Stimulated activated CD8-positive, alpha-beta memory T cell treated with anti-CD3 and anti-CD28 coated beads, Interleukin-4, amount 100 ng/mL, for 24 hours (primary cell): ENCODE measurements at places on chromosomes 7 and 10.

DNA sequence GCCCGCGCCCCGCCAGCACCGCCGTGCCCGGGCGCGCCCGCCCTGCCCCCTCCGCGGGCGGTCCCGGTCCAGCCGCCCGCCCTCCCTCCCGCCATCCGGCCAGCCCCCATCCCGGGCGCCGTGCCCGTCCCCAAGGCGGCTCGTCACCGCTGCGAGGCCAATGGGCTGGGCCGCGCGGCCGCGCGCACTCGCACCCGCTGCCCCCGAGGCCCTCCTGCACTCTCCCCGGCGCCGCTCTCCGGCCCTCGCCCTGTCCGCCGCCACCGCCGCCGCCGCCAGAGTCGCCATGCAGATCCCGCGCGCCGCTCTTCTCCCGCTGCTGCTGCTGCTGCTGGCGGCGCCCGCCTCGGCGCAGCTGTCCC is at the start of gene HTRA1:
Gene HTRA1 (plus strand): TSS at position 187 of the 362 bp plus-strand sequence. CDS start 100 bp downstream, at position 287.
- no peak for DNase-seq

DNA sequence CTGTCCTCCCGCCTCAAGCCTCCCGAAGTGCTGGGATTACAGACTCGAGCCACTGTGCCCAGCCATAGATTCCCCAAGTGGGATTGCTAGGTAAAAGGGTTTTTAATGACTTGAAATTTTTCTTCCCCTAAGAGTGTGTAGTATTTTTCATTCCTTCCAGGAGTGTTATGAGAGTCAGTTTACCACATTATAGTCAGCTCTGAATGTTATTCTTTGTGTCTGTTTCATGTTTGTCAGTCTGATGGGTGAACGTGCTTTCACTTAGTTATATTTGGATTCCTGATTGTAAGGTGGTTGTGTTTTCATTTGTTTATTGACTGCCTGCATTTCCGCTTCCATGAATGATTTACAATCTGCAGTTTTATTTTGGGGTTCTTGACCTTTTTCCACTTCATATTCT is 6.3 kb downstream of the ZNF212 start:
- no peak for DNase-seq

DNA sequence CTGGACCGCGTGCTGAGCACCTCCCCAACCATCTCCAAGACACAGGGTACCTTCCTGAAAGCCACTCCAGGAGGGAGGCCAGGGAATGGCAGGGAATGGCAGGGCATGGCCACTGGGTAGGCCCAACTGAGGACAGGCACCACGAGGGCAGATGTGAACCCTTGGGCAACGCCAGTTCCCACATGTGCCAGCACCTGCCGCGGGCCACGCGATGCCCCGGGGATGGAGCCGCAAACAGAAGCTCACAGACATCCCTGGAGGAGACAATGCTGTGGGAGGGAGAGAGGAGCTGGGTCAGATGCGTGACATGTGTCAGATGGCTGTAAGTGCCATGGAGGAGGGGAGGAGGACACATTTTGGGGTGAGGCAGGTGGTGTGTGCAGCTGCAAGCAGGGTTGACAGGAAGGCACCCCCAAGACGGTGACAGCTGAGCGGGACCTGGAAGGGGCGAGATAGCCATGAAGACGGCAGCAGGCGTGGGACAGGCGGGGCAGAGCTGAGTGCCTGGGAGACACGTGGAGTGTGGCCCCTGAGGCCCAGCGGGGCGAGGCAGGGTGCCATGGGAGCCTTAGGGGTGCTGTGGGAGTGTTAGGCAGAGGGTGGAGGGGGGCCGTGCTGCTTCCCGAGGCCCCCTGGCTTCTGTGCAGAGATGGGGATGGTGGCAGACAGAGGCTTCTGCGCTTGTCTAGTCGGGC is 27.7 kb downstream of the IQCE start:
- no peak for DNase-seq

GRCh38 chr10:4546500-4546899 is 279.5 kb upstream of the AKR1E2 start:
- DNase-seq, result peak; percentile 14

DNA sequence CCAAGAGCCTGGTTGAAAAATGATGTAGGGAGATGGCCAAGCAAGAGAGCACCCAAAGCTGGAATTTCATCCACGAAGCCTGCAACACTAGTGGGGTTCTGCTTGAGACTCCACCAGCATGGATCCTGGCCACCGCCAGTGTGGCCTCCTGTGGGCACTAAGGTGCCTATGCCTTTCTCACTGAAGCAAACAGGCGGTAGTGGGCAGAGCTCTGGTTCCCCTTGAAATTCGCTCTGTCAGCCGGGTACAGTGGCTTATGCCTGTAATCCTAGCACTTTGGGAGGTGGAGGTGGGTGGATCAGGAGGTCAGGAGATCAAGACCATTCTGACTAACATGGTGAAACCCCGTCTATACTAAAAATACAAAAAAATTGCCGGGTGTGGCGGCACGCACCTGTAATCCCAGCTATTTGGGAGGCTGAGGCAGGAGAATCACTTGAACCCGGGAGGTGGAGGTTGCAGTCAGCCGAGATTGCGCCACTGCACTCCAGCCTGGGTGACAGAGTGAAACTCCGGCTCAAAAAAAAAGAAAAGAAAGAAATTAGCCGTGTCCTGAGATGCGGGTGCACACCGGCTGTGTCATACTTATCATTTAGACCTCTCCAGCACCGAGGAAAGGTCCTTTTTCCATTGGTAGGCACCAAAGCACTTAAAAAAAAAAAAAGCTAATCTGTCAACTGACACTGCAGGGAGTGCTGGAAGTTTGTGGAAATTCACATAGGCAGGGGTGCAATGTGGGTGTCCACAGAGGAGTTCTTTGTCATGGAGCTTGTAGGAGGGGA is 28.3 kb downstream of the CCM2 start:
- DNase-seq, result no peak

DNA sequence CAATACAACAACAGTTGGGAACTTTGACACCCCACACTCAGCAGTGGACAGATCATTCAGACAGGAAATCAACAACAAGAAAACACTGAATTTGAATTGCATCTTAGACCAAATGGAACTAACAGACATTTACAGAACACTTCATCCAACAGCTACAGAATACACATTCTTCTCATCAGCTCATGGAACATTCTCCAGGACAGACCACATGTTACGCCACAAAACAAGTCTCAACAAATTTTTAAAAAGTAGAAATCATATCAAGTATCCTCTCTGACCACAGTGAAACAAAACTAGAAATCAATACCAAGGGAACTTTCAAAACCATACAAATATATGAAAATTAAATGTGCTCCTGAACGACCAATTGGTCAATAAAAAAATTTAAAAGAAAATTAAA is 212.3 kb downstream of the DNAJC1 start:
- no peak for DNase-seq

GRCh38 chr7:50347693-50348092 is 43.2 kb downstream of the IKZF1 start:
- DNase-seq, result no peak

- DNase-seq, result no peak
Measured at GRCh38 chr7:100374601-100375000, 1.3 kb downstream of the PILRA start.

- DNase-seq, result no peak
Measured at GRCh38 chr10:93061594-93062513, 1.3 kb downstream of the CYP26C1 start.

DNA sequence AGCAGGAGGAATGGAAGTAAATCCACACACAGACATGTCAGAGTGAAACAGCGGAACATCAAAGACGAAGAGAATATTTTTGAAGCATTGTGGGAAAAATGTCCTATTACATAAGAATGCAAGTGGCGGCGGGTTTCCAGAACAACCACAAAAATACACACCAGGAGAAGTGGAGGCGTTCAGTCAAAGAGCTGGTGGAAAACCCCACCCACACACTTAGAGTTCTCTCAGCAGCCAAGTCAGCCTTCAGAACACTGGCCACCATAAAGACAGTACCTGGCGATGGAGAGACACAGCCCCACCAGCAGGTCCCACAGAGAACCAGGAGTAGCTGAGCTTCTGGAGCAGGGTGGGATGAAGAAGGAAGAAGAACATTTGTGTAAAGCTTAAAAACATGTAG is 23.7 kb downstream of the NKX6-2 start:
- no peak for DNase-seq

- DNase-seq, result no peak
Measured at GRCh38 chr10:68333440-68334431, 1.0 kb upstream of the PBLD start.

GRCh38 chr10:34872820-34873219 is 57.7 kb upstream of the PARD3 start:
- no peak for DNase-seq

- no peak for DNase-seq
Measured at GRCh38 chr7:150942591-150943452, 35.3 kb downstream of the KCNH2 start.

DNA sequence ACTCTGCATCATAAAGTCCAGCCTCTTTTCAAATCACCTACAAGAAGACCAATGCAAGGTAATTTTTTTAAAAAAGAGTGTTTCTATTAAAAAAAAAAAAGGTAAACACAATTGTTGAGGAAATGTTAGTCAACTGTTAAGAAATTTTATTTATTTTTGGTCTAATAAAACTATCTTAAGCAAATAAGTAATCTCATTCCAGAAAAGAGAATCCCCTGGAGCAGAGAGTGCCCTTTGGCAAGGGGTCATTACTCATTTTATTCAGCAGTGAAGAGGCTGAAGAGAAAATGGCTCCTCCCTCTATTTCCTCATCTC is 63.4 kb upstream of the GSDME start:
- no peak for DNase-seq

DNA sequence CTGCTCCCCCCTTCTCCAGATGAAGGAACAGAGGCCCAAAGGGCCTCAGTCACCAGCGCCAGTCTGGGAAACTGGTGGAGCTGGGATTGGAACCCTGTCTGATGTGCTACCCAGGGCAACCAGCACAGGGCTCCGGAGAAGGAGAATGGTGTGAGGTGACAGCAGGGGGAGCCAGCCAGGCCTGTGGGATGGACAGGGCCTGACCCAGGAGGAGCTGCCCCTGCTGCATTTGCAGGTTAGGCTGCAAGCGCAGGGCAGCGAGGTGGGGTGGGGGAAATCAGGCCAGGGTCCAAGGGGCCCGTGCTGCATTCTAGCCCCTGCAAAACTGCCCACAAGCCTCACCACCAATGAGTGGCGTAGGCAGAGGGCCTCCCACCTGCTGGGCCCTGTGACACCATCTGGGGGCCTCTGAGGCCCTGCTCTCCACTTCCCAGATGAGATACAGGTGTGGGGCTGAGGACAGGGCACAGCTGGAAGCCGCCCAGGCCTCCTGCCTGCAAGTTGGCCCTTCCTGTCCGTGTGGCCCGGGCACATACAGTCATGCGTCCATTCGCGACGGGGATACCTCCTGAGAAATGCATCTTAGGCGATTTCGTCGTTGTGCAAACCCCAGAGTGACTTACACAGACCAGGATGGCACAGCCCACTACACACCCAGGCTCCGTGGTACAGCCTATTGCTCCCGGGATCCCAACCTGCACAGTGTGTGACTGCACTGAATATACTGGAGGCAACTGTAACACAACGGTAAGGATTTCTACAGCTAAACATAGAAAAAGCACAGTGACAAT is 45.3 kb downstream of the RASGEF1A start:
- DNase-seq, result no peak

- DNase-seq, result no peak
Measured at GRCh38 chr7:106639476-106640334, 21.3 kb downstream of the CCDC71L start.

- no peak for DNase-seq
Measured at GRCh38 chr10:62578301-62578700, 204.1 kb downstream of the ZNF365 start.

DNA sequence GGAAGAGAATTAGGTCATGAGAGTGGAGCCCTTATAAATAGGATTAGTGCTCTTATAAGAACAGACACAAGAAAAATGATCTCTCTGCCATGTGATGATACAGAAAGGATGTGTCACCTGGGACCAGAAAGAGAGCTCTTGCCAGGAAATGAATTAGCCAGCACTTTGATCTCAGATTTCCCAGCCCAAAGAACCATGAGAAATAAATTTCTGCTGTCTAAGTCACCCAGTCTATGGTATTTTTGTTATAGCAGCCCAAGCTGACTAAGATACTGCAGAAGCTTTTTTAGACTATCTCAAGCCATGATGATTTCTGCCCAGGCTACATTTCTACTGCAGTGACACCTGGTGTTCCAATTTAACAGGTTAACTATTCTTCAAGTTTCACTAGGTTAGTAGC is 84.8 kb downstream of the RSU1 start:
- no peak for DNase-seq

GRCh38 chr7:105011831-105012502 is 2.0 kb upstream of the KMT2E start:
- DNase-seq, result no peak

DNA sequence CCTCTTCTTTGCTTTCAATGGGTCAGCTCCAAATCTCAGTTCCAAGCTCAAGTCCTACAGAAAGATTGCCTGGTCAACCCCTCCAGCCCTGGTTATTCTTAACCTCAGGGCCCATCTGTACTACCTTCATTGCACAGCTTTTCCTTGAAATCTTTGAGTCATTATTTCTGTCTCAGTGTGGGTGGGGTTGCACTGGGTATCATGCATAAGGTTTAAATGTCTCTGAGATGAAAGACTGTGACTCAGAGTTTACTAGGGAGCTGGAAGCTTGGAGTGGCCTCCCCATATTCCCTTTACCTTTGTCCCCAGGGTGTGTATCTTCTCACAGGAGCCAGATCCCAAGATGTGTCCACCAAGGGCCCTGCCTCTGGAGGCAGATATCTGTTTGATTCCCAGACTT is 3.3 kb upstream of the OR6V1 start:
- no peak for DNase-seq

- DNase-seq, result no peak
Measured at GRCh38 chr10:63281967-63282366, 148.8 kb downstream of the NRBF2 start.
